Head of caudate nucleus (tissue), 42 donors: ENCODE measurements at places on chromosomes 11 and 22.

- DNase-seq: no peak
These were observed 27.3 kb downstream of the CSTPP1 start for GRCh38 chr11:46963844-46964243.

- DNase-seq: no peak
These were observed 28.9 kb downstream of the ZNF214 start for GRCh38 chr11:6991227-6991626.

DNA sequence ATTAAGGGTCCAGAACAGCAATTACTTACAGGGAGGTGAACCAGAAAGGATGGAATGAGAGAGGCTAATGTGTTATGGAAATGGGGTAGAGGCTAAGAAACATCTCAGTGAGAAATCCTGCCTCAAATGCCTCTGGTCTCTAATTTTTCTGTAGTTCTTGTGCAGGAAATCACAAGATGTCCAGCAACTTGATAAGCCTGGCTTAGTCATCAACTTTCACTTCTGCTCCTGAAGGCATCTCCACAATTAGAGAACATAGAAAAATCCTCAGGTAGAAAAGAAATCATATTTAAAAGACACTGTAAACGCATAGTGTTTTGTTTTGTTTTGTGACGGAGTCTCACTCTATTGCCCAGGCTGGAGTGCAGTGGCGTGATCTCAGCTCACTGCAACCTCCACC lies 18.7 kb downstream of the MRGPRX4 start:
- no peak for DNase-seq

- no peak for DNase-seq
These were observed 16.4 kb upstream of the CSRP3 start for GRCh38 chr11:19218216-19218615.

GRCh38 chr22:44580176-44581095 lies 82.4 kb upstream of the RTL6 start:
- DNase-seq: no peak

DNA sequence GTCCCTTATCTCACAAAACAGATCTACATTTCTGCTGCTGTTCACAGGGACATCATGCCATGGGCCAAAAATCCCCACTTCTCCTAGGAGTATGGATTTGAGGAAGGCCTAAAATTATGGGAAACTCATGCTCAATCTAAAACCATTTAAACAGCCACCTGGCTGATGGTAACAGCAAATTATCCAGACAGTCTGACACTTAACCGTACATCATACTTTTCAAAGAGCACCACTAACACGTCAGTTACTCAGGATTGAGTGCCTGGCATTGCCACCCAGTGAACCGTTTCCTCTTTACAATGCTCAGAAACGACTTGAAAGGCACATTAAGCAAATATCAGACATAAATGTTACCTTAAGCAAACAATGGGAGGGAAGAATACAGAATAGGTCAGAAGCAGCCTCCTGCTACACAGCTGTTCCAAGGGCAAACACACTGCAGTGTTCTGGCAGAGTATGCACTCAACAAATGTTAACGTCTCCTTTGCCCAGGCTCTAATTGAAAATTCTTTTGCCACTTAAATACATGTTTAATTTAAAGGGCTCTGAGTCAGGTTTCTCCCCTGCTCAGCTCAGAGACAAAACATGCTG lies 18.8 kb upstream of the SLC36A4 start:
- DNase-seq: no peak
